Stimulated activated CD8-positive, alpha-beta memory T cell treated with anti-CD3 and anti-CD28 coated beads, Interleukin-15, amount 100 ng/mL, for 4 hours (primary cell): ENCODE measurements at places on chromosomes 5 and 9.

DNA sequence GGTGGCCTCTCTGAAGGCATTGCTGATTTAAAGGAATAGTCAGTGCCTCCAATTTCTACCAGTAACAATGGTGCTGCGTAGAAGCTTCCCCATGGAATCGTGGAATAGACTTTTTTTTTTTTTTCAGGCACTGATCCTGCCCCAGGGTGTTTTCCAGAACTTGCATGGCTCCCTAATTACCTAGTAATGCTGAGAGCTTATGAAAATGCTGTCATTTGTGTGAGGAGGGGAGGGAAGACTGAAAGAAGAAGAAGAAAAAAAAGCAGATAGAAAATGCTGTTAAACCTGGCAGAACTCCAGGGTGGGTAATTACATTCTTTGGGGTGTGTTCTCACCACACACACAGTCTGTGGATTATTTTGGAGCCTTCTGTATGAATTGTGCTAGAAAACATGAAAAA lies 4.8 kb upstream of the GRIA1 start:
- no peak for DNase-seq

- no peak for DNase-seq
Measured at GRCh38 chr9:100167915-100168654, 69.0 kb downstream of the INVS start.

- DNase-seq: no peak
Measured at GRCh38 chr9:34990908-34991606, 1.5 kb downstream of the DNAJB5 start.

DNA sequence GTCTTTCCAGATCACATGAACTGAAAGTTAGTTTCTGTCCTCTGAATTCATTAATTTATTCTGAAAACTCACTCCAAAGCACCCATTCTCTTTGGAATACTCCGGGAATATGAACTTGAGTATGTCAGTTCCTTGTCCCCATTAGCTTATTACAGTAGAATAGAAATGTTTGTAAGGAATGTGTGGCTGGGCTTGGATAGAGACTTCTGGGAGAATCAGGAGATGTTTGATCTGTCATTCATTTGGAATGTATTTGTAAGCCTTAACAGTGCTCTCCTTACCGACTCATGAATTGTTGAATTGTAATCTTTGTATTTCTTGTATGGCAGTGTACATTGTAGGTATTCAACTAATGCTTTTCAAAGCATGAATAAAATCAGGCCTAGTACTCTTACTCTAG lies 548.4 kb downstream of the LRRC70 start:
- DNase-seq: no peak

- DNase-seq: no peak
Measured at GRCh38 chr5:135213027-135213386, 179.0 kb upstream of the PITX1 start.

GRCh38 chr9:87149799-87150198 lies 202.5 kb upstream of the GAS1 start:
- DNase-seq: no peak
